ENCODE measurements at places on chromosomes 5 and 9. TPM values are rescaled to one million over a fixed set of nuclear protein-coding genes. Genes with fewer than 3 reads are reported as not detected.

DNA sequence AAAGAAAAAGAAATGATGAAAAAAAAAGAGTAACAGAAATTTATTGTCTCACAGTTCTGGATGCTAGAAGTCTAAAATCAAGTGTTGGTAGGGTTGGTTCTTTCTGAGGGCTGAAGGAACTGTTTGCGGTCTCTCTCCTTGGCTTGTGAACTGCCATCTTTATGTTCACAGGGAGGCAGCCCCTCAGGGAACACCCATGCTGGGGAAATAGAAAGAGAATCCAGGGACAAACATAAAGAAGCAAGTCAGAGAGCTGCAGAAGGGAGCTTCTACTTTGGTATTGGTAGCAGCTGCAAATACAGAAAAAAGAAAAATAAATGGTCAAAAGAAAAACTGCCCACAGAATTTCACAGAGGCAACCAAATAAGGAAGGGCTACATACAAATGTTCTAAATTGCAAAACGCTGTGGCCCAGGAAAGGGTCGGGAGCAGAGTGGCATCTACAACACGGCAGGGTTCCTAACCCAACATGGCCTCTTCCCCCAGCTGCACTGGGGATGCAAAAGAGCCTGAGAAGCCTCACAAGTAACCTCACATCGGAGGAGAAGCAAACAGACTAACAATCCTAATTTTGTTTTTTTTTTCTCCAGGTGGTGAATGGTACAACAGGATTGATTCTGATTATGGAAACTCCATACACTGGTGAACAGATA, 37.4 kb downstream of the ELOVL7 start:
- no peak overlapping the region for H3K27ac ChIP-seq
- H3K36me3 ChIP-seq = no peaks in the 10 kb centered on the region
- H3K4me1 ChIP-seq = no peaks in the 10 kb centered on the region
- H3K27me3 ChIP-seq = no peaks in the 10 kb centered on the region

DNA sequence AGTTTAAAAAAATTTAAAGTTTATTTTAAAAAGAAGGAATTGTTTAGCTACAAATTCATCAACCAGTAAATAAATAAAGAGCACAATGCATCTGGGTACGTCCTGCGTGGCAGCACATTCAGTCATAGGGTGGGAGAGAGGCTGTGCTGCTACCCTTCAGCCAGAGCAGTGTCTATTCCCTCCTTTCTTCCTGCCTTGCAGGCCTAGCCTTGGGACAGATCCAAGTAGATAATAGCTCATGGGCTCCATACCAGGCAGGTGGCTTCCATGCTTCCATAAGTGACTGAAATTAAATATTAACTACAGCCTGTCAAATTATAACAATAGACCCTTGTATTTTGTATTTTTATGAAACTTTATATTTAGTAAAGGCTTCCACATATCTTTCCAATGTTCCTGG, 408.3 kb upstream of the RGMB start:
- no peak for DNase-seq
- H3K27ac ChIP-seq = no peak overlapping the region
- no peaks in the 10 kb centered on the region for H3K36me3 ChIP-seq
- H3K4me1 ChIP-seq = no peaks in the 10 kb centered on the region
- H3K4me3 ChIP-seq = no peak overlapping the region

The MLANA gene
- not detected for polyA plus RNA-seq

DNA sequence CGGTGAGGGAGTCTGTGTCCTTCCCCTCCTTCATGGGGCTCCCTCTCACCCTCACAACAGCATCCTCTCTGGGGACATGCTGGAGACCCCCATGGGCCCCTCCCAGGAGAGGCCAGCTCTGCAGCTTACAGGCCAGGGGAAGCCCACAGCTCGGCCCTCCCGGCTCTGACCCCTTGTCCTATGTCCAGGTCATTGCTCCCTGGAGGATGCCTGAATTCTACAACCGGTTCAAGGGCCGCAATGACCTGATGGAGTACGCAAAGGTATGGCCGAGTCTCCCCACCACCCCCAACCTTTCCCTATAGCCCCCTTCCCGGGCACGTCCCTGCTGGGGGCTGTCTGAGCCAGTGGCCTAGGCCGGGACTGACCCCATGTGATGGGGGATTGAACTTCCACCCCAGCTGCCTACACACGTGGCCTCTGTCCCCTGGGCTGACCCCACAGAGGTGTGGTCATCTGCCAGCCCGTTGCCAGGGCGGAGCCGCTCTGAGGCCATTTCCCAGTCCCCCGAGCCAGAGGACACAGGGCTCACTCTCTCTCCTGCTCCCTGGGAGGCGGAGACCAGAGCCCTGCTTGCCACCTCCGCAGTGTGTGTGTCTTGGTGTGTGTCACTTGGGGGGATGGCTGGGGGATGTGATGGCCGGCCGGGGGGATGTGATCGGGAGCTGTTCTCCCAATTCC, 21.9 kb downstream of the ASS1 start:
- DNase-seq = no peak
- no peaks in the 10 kb centered on the region for H3K27me3 ChIP-seq
- no peak overlapping the region for H3K4me3 ChIP-seq
- H3K4me1 ChIP-seq = no peaks in the 10 kb centered on the region

DNA sequence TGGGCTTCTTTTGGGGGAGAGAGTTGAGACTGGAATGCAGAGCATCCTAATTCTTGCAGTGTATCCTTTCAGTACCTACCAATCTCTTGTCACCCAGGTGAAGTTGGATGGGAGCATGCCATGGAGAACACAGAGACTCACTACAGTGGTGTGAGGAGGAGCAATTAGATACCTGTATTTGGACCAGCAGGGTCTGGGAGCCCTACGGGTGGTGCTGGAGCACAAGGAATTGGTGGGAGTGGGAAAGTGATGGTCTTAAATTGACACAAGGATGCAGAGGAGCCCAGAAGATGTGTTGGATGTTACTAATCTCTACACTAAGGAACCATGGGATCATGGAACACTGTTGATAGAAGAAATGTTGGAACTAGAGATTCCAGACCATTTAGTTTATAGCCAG, 212.7 kb downstream of the CHSY3 start:
- no peaks in the 10 kb centered on the region for H3K36me3 ChIP-seq
- H3K4me1 ChIP-seq = no peaks in the 10 kb centered on the region
- no peak overlapping the region for H3K4me3 ChIP-seq
- H3K27ac ChIP-seq = no peak overlapping the region

DNA sequence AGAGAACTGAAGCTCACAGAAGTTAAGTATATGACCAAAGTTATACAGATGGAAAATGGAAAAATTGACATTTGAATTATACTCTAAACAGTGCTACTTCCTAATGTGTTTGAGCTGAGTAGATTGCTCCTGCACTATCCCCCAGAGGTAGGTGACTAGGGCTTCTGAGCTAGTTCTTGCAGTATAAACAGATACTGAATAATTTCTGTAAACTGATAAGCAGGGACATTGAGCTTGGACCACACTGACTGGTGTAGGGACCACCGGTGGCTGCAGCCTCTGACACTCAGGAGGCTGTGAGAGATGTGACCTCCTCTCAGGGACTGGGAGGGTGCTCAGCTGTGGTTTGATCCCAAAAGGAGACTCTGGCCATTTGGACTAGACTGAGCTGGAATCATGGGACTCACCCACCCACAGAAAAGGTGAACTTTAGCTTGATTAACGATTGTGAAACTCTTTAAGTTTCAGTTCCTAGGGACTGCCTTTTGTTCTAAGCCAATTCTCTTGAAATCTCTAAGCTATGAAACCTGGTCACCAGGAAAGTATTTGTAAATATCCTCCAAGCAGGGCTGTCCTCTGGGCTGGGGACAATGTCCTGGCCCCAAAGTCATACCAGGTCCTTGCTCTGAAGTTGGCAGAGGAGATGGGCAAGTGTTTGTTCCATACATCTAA, 291.5 kb downstream of the SEC61B start:
- H3K27me3 ChIP-seq = no peaks in the 10 kb centered on the region
- peaks cover 71% of the 10 kb centered on the region for H3K4me1 ChIP-seq
- no peak overlapping the region for H3K4me3 ChIP-seq
- no peaks in the 10 kb centered on the region for H3K36me3 ChIP-seq
